Stimulated activated CD4-positive, alpha-beta T cell treated with anti-CD3 and anti-CD28 coated beads, Interleukin-15, amount 100 ng/mL, for 1 hour (primary cell): ENCODE measurements at places on chromosomes 7 and 10.

DNA sequence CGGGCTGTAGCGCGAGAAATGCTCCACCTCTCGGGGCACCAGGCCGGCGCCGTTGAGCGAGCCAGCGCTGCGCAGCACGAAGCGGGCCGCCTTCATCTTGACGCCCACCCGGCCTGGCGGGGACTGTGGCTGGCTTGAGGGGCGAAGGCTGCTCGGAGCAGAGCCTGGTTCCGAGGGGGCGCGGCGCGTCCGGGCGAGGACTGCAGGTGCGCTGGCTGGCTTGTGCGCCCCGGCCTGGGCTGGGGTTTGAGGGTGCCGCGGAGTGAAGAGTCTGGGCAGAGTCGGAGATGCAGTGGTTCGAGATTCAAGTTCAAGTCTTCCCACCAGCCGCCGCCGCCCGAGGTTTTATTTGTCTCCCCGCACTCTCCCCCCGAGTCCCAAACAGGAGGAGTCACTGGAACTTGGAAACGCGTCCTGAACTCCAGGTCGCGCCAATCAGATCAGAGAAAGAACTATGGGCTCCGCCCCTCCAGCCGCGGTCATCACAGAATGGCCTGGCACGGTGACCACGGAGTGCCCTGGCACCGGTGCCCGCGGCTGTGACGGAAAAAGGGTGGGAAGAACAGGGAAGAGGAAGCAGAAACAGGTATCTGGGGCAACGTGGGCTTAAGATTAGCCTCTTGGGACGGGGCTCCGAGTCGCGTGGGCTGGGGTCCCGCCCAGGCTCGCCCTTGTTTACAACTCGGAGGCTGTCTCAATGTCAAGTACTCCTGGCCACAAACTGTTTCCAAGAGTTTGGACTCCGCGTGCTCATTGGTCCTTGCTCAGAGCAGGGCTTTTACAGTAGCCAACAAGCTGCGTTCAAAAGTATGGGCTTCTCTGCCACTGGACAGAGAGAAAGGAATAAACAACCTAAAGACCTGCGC is at the start of gene PDK4:
TSS of gene PDK4 (minus strand) at position 319 of the 866 bp plus-strand sequence. CDS start at position 96, 223 bp downstream.
- no peak for DNase-seq

DNA sequence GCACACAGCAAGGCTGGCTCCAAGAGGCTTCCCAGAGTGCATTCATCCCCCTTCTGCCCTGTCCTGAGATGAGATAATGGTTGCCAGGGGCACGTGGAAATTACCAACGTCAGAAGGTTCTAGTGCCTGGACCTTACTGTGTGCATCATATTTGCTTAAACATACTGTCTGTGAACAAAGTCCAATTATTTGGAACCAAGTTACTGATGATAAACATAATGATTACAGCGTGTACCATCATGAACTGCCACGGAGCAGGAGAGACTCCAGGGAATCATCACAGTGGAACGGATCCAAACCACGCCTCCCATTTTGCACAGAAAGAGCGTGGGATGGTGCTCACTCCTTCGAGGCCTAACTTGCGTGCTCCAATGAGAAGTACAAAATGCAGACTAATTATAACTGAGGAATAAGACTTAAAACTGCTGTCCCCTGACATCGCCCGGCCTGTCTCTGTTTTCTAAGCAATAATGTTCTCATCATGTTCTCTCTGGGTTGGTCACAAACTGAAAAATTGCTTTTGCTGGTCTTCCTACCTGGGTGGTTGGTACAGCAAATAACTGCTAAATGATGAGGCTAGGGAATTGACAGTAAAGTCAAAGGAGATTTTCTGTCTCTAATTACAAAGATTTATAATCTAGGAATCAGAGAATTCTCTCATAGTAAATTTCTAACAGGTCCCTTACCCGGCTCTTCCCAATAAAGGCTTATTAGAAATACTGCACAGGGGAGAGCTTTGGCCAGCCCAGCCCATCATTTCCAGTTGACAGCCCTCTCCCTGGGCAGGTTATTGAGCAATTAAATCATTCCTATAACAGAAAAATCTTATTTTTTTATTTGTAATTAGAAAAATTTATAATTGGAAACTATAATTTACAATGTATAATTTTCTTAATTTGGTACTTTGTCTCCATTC is 182.2 kb downstream of the CAMK1D start:
- DNase-seq = no peak

GRCh38 chr10:118343115-118343514 is 991 bp upstream of the FAM204A start:
- no peak for DNase-seq

DNA sequence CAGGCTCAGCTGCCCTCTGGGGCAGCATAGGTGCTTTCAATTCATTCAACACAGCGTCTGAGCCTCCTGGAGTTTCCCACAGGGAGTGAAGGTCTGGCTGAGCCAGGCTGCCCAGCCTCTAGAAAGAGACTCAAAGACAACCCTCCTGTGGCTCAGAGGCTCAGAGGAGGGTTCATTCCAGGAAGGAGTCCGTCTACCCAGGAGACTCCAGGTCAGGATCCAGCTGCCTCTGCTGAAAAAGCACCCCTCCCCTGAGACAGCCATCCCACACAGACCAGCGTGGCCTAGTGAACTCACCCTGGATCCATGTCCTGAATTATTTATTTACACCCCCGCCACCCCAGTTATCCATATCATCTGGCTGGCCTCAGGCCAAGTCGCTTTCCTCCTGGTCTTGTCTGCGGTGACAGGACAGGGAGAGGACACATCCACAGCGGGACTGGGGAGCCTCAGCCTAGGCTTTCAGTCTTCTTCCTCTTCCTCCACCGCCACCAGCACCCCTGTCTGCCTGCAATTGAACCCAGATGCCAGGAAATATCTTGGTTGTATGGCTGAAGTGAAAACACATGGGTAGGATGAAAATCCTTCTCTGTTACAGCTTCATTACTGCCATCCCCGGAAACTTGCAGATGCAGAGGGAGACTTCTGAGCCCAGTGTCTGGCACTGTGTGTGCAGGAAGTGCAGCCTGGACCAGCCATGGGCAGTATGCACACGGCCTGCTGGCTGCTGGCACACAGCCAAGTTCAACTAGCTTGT is 44.0 kb upstream of the COL13A1 start:
- DNase-seq = no peak

GRCh38 chr10:34134602-34135001 is 680.5 kb downstream of the PARD3 start:
- no peak for DNase-seq

- DNase-seq = no peak
Observed at GRCh38 chr10:76382381-76382851, 951.0 kb downstream of the LRMDA start.

GRCh38 chr10:94239696-94240095 is 123.0 kb downstream of the NOC3L start:
- no peak for DNase-seq

- no peak for DNase-seq
Observed at GRCh38 chr7:85479918-85480643, 293.2 kb upstream of the SEMA3D start.

GRCh38 chr7:109131141-109131540 is 561.5 kb downstream of the DNAJB9 start:
- no peak for DNase-seq

DNA sequence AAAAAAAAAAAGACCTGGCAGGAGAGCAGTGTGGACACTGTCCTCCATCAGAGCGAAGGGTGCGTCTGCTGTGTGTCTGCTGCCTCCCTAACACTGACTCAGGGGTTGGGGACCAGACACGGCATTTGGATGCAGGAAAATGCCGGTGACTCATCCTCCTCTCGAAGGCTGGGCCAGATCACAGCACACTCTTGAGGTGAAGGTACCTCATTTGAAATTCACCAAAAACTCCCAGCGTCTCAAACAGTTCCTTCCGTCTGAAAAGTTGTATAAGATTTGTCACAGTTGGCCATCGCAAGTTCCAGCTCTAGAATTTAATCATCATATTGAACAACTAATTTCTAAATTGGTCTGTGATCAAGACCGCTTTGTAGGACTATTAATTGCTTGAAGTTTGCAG is 118.1 kb upstream of the LYZL2 start:
- DNase-seq = no peak

GRCh38 chr10:9796564-9796963 is 1221.1 kb upstream of the CELF2 start:
- no peak for DNase-seq

DNA sequence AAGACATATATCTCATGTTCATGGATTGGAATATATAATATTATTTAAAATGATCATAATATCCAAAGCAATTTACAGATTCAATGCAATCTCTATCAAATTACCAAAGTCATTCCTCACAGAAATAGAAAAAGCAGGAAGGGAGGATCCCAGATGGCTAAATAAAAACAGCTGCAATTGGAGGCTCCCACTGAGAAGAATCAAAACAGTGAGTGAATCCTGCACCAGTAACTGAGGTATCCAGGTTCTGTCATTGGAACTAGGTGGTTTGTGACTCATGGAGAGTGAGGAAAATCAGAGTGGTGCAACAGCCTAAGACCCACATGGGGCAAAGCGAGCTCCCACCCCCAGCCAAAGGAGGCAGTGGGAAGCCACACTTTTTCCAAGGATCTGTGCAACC is 128.4 kb downstream of the MTERF1 start:
- no peak for DNase-seq

DNA sequence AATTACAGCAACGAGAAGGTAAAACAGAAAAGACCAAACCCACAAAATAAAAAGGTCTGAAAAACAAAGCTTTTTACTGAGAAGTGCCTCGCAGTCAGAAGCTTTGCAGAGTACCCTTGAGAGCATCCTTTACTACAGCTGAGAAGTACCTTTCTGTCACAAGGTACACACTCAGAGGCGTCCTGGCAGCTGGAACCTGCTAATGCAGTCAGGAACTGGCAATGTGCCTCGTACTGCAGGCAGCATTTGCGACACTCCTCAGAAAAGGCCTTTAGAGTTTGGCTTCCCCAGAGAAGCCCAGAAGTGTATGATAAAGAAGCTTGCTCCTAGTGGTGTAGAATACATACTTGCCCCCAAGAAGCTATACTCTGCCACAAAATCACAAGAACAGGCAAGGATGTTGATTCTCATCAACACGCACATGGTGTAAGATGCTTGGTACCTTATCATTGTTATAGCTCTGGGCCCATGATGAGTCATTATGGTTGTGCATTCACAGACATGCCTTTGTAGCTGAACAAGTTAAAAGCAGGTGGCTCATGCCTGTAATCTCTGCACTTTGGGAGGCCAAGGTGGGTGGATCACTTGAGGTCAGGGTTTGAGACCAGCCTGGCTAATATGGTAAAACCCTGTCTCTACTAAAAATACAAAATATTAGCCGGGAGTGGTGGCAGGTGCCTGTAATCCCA is 2.0 kb upstream of the GTPBP4 start:
- DNase-seq = no peak

DNA sequence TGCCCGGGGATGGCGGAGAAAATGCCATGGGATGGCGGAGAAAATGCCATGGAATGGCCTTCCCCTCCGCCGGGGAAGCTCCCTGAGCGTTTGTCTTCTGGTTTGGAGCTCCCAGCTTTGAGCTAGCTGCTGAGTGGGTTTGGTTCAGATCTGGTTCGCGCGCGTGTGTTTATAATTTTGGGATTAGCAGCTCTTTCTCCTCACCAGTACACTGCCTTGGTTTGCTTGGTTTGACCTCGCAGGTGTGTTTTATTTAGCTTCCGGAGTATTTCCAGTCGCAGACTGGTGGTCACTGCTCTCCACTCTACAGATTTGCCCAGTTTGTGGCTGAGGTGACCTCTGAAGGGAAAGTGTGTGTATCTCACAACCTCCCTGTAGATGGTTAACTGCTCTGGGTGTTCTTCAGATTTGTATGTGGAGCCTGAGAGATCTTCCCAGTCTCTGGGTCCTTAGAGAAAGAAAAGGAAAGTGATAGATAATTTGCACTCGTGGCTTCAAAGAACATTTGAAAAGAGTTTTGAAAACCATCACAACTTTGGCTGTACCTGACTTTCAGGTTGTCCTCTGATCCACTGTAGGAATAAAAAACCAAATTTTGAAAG is 597 bp downstream of the ZNF277 start:
- no peak for DNase-seq

DNA sequence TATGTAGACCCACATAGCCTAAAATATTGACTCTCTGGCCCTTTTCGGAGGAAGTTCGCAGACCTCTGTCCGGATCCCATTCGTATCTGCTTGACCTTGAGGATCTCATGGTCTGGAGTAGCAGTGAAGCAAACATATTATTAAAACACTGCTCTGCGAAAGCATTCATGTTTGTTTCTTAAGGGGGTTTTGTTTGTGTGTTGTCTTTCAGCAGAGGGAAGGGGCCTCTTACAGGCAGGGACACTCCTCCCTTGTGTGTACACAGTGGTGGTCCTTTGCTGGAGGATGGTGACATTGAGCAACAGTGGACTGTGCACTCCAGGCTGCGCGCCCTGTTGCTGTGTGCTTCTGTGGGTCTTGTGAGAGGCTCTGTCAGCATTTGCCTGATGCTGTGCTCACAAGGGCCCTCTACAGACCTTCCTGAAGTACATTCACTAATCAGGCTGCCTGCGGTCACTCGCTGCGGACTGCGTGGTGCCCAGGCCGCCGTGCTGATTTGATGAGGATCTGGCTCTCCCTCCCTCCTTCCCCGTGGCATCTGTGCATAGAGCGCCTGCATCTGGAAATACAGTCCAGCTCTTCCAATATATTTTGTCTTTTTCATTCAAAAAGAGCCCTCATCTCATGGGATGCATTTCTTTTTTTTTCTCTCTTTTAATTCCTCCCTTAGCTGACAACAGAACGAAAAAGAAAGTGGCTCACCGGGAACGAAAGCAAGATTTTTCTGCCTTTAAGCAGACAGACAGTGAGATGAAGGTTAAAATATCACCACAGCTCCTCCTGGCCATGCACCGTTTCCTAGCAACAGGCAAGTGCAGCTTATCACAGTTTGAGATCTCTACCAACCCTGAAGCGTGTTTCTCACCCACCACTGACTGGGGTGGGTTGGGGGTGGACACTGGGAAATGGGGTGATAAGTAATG is 135.8 kb downstream of the CNNM2 start:
- no peak for DNase-seq

DNA sequence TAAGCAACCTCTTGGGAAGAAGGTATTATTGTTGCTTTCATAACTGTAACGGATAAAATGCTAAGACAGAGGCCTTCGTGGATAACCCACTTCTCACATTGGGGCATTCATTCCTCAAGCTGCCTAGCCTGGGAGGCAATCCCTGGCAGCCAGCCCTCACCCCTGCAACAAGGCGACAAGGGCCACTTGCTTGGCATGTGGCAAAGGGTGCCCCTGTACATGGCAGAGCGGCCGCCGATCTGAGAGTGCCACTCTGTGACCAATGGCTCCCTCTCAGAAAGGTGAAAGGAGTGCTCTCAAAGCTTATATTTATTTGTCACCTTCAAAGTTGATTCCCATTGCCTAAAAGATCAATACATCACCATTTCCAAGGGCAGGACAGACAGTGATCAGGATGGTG is 31.9 kb downstream of the EBF3 start:
- no peak for DNase-seq

DNA sequence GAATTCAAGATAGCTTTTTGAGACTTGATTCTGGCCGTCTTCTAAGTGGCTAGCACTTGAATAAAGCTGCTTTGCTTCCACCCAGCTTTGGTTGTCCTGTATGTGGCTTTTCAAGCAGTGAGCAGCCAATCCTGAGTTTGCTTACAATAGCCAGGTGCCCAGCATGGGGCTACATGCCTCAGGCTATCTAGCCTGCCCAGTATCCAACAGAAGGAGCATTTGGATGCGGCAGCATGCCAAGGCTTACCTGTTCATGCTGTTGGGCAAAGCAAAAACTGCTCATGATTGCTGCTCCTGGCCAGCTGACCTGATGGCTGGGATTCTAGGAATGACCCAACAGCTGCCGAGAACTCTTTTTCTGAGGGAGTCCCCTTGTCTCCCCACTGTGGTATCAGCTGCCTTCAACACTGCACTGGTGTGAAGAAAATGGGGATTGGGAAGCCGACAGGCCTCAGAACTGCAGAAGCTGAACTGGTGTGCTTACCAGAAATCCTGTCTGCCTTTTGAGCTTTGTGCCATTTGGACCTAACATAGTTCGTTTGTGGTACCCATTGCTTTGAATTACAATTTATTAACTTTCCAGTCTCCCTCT is 618.9 kb upstream of the IGFBP3 start:
- DNase-seq = no peak
